ENCODE measurements at places on chromosomes 5 and 9.

GRCh38 chr5:123929055-123929474 lies 417.1 kb downstream of the CSNK1G3 start:
- DNase-seq: no peak

GRCh38 chr5:159189310-159189709 lies 20.0 kb downstream of the RNF145 start:
- no peak for DNase-seq

- DNase-seq: no peak
Observed at GRCh38 chr9:90240541-90240940, 402.1 kb downstream of the DIRAS2 start.

GRCh38 chr9:119365291-119366027 lies 3.8 kb downstream of the BRINP1 start:
- DNase-seq: peak; percentile 43

DNA sequence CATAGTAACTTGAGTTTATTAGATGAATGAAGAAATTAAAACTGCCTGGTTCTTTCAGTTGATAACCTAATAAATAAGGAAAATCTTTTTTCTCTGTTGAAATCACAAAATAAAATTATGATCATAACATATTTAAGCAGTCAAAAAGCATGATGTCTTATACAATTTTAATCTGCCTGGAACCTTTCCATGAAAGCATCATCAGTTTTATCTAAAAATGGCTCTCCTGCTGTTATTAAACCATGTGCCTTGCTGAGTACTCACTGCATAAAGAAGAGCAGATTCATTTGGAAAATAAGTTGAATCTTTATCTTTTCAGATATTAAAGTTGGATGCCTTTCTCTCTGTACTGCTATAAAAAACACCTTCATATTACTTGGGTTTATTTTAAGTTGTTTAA lies 148.8 kb downstream of the SLC24A2 start:
- no peak for DNase-seq

DNA sequence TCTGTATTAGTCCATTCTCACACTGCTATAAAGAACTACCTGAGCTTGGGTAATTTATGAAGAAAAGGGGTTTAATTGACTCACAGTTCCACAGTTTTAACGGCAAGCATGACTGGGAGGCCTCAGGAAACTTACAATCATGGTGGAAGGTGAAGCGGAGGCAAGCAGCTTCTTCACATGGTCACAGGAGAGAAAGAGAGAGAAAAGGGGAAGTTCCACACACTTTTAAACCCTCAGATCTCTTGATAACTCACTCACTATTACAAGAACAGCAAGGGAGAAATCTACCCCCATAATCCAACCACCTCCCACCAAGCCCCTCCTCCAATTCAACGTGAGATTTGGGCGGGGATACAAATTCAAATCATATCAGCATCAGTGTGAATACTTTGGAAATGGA lies 133.4 kb upstream of the SLC30A5 start:
- DNase-seq: no peak

All from RCC 7860 (cell line).